ENCODE measurements at places on chromosomes 2 and 18.
A peak's percentile ranks its signal among the peaks of the same experiment; 100 is the strongest.

GRCh38 chr2:120020554-120020953, 7.7 kb downstream of the EPB41L5 start:
- DNase-seq = no peak

DNA sequence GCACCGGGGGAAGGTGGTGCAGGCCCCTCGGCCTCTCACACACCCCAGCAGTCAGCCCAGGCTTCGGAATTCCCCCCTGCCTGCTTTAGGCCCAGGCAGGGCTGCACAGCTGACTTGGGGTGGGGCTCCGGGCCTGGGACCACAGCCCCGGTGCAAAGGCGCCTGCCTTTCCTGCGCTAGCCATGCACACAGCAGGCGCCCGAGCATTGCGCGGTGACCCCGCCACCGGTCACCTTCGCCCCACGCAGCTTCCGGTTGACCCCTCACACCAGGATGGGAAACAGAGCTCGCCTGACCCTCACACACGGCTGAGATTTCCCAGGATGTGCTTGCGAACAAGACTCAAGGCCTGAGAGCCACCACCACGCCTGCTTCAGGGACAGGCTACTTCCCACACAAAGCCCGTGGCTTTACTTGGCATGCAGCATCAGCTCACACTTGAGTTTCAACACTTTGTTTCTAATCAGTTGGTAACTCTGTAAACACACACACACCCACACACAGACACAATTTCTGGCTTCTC, 46.0 kb downstream of the SLC66A2 start:
- DNase-seq = no peak

- DNase-seq = no peak
Measured at GRCh38 chr2:15866563-15867193, 73.7 kb upstream of the MYCN start.

- DNase-seq = no peak
Measured at GRCh38 chr2:226308986-226309385, 490.6 kb downstream of the IRS1 start.

- DNase-seq = no peak
Measured at GRCh38 chr2:112658839-112659667, 13.3 kb downstream of the SLC20A1 start.

- DNase-seq = no peak
Measured at GRCh38 chr2:109369671-109370191, 240.7 kb downstream of the SH3RF3 start.

GRCh38 chr18:42707080-42707479, 408.4 kb downstream of the RIT2 start:
- DNase-seq = no peak

DNA sequence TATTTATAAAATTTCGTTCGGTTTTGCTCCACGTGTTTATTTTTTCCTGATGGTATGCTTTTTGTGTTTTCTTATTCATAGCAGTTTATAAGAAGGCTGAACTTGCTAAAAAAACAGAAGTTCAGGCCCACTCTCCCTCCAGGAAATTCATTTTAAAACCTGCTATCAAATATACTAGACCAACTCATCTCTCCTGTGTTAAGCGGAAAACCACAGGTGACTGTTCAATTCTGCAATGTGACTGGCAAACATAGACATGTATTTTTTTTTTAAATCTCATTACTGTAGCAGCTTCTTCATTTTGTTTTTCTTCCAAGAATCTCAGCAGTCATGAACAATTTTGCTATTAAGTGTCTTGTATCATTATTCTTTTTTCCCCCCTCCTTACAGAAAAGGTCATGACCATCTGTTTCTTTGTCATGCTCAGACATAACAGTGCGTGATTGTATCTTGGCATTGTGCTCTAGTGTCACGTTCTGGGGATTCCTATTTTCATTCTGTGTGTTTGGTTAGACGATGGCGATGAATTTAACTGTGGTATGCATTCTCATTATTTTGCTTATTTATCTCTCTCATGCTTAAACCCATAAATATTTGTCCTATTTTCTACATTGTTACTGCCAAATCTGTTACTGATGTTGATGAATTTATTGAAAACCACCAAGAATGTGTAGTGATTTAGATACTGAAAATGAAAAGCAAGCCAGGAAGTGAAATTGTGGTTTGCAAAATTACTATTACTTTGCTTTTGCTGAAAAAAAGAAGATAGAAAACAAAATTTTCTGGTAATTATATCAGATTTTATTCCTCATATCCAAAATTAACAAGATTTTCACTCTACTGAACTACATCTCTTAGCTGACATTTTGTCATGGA, 74.6 kb upstream of the UNC80 start:
- DNase-seq = no peak

- DNase-seq = peak; percentile 93
Measured at GRCh38 chr2:223613017-223613950, 11.1 kb upstream of the SCG2 start.

DNA sequence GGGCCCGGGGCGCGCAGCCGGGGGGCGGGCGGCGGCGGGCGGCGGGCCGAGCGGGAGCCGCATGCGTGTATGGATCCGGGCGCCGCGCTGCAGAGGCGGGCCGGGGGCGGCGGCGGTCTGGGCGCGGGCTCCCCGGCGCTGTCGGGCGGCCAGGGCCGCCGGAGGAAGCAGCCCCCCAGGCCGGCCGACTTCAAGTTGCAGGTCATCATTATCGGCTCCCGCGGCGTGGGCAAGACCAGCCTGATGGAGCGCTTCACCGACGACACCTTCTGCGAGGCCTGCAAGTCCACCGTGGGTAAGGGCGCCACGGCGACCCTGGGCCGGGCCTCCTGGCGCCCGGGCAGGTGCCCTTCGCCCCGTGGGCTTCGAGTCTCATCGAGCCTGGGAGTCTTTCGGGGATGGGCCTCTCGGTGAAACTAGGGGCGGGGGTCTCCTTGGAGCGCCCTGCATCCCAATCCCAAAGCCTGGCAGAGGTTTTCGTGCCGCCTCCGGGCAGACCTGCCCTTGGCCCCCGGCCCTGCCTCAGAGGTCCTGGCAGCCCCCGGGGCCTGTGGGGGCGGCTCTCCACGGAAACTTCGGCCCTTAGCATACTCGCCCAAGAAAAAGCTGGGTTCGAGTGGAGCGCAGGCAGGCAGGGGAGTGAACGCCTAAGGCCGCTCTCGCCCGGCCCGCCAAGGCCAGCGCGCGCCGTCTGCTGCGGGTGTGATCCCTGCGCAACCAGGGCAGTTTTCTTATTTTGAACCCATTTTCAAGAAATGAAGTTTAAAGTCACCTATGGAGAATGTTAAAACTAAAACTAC, 622 bp downstream of the RAB12 start:
- peak; percentile 56 for DNase-seq

DNA sequence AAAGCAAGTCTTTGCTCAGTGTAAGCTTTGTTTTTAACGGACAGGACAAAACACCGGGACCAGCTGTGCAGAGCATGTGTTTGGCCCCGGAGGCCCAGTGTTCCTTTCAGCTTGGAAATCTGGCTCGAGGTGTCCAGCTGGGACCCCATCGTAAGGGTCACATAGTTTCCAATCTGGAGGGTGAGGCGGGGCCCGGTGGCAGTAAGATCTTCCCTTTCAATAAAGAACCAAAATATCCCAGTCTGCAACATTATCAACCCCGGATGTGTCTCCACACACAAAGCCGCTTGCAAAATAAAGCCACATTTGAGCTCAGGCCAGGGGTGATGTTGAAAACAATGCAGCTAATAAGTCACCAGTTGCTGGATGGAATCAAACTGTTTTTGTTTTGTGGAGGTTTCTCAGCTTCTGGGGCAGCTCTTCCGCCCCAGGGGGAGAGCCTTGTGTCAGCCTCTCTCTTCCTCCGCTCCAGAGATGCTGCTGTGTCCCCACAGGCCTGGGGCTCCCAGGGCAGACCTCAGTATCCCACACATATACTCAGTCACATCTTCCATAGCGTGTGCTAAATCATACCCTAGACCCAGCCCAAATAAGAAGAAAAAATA, 138.6 kb upstream of the GLI2 start:
- DNase-seq = peak; percentile 47

- no peak for DNase-seq
Measured at GRCh38 chr2:80473796-80474195, 169.2 kb upstream of the LRRTM1 start.

DNA sequence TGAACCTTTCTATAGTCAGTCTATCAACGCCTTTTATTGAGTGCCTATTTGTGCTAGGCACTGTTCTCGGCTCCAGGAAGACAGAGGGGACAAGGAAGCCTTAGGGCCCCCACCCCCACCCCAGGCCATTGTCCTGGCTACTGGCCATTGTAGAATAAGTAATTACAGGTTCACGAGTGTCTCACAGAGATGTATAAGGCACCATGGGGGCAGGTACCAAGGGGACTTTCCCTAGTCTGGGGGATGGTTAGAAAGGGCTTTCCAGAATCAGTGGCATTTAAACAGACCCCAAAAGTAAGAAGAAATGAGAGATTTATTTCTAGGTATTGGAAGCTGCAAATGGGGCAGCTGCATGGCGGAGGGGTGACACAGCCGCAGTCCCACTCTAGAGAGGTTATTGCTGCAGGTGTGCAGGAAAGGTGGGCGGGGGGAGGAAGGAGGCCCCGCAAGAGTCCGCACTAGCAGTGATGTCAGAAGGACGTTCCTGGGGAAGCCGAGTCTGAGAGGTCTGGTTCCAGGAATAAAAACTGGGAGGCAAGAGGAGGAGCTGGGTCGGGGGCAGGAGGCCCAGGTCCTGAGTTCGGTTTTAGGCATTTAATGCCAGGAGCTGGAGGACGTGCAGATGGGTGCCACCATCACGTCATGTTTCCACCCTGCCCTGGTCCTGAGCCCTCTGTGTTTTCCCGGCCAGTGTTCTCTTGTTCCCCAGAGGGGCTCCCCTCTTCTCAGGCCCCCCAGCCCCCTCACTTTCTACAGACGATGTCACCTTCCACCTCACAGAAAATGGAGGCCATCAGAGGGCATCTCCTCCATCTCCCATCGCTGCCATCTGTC, 30.5 kb downstream of the FOSL2 start:
- peak; percentile 15 for DNase-seq

DNA sequence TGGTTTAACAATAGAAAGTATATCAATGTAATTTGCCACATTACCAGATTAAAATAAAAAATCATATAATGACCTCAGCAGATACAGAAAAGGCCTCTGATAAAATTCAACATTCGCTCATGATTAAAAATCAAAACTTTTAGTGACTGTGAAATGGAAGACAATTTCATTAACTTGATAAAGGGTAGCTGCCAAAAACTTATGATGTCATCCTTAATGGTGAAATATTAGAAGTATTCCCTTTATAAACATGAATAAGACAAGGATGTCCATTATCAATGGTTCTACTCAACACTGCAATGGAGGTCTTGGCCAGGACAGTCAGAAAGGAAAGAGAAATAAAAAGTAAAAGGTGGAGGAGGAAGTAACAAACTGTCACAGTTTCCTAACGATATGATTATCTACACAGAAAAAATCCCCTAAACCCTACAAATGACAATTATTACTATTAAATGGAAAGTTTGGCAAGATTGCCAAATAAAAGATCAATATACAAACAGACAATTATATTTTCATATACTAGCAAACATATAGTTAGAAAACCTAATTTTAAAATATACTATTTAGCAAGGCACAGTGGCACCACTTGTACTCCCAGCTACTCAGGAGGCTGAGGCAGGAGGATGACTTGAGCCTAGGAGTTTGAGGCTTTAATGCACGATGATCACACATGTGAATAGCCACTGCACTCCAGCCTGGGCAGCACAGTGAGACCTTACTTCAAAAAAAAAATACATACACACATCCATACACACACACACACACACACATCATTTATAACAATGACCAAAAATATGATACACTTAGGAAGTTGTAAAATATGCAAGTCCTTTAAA, 12.8 kb downstream of the METTL8 start:
- DNase-seq = no peak

GRCh38 chr2:3646446-3646845, 11.6 kb upstream of the ALLC start:
- no peak for DNase-seq

DNA sequence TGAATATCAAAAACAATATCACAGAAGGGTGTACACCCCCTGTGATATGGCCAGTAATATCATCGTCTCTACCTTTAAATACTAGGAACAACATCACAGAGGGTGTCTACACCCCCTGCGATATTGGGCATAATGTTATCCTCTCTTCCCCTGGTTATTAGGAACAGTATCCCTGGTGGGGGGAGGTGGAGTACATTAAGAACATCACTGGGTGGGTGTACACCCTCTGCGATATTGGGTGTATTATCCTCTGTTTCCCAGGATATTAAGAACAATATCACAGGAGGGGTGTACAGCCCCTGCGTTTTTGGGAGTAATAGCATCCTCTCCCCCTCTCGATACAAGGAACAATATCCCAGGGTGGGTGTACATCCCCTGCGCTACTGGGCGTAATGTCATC, 1932.8 kb downstream of the SUCLG1 start:
- DNase-seq = no peak

- DNase-seq = no peak
Measured at GRCh38 chr2:128320192-128320905, 1.7 kb upstream of the HS6ST1 start.

GRCh38 chr18:46660957-46661749, 4.1 kb upstream of the LOXHD1 start:
- DNase-seq = no peak

DNA sequence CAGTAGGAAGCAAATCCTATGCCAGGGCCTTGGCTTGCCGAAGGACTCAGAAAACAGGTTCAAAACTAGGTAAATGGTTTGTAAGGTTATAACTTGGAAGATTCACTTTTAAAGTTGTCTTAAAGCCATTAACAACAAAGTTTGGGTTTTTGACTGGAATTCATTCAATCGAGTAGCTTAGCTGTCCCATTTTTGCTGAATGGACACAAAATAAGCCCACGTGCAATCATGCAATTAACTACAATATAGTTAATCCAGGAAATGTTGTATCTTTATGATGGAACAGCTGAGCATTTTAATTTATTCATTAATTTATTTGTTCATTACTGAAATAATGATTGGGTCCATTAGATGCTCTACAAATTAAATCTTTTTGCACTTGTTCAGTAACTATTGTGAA, 18.3 kb upstream of the APCDD1 start:
- no peak for DNase-seq

DNA sequence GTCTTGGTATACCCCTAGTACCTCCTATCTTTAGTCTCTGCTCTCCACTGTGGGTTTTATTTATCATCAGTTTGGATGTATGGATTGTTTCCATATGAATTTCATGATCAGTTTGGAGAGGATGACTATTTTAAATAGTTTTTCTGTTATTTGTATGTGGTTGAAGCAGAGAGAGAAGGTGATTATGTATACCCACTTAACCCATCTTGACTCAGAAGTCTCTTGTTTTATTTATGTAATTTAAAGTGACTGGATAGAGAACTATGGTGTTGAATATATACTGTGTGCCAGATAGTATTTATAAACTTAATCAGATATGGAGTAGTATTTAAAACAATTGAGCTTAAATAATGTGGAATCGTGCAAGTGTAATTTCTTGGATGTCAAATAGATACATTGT, 39.9 kb downstream of the SMAD4 start:
- no peak for DNase-seq
